ENCODE measurements at places on chromosomes 3 and 15. TPM values are rescaled to one million over a fixed set of nuclear protein-coding genes. Genes with fewer than 3 reads are reported as not detected.

The RBM6 gene
- 181 TPM for total RNA-seq

The TMEM115 gene
- 55.0 TPM for total RNA-seq

The SERINC4 gene
- not detected for total RNA-seq

DNA sequence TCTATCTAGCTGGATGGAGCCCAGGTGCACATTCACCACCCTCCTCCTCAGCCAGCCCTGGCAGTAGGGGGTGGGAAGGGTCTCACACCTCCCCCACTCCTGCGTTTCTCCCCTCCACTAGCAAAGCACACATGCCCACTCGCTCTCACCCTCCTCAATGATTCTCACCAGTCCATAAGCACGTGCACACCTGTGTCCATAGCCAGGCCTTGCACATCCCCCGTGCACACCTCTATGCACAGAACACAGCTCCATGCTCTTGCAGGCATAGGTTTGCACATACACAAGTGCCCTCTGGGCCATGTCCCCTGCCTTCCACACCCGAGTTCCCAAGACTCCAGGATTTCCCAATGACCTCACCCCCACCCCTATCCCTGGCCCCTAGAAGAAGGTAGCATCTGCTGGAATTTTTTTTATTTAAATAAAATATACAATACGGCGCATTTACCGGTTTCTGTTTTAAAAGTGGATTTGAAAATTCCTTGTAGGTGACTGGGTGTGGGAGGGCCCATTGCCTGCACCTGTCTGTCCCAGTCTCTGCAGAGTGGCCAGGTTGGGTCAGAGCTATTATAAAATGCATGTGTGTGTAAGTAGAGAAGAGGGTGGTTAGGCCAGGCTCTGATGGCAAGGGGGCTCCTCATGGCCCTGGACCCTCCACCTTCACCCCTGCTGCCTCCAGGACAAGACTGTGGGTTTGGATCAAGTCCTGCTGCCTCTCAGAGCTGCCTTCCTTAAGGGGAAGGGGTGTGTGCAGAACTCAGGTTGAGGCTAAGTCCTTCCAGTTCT is 49.1 kb downstream of the HCN4 start:
- H3K27ac ChIP-seq = no peak overlapping the region
- DNase-seq = no peak
- H3K4me1 ChIP-seq = no peaks in the 10 kb centered on the region
- no peaks in the 10 kb centered on the region for H3K36me3 ChIP-seq

DNA sequence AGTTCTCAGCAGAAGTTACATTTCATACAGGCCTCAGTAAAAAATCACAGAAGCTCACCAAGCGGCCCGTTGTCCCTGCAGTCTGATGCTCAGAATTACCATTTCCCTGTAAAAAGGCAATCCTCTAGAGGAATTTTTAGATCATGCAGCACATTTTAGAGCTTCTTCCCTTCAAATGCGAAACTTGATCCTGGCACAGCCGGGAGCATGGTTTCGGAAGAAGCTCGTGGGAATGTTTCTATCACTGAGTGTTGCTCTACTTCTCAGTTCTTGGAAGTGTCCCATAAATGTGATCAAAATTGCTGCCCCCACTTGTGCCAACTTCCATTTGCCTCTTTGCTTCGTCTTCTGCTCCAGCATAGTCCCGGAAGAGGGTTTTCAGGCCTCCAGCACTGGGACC is 3.8 kb upstream of the H1-8 start:
- H3K36me3 ChIP-seq = no peaks in the 10 kb centered on the region
- H3K4me3 ChIP-seq = no peak overlapping the region
- H3K27me3 ChIP-seq = no peaks in the 10 kb centered on the region
- H3K27ac ChIP-seq = no peak overlapping the region

The CHRFAM7A gene
- 7.0 TPM for total RNA-seq

- no peaks in the 10 kb centered on the region for H3K4me1 ChIP-seq
- no peak overlapping the region for H3K27ac ChIP-seq
- no peaks in the 10 kb centered on the region for H3K27me3 ChIP-seq
Measured at GRCh38 chr3:179801263-179801662, 148.4 kb downstream of the USP13 start.

DNA sequence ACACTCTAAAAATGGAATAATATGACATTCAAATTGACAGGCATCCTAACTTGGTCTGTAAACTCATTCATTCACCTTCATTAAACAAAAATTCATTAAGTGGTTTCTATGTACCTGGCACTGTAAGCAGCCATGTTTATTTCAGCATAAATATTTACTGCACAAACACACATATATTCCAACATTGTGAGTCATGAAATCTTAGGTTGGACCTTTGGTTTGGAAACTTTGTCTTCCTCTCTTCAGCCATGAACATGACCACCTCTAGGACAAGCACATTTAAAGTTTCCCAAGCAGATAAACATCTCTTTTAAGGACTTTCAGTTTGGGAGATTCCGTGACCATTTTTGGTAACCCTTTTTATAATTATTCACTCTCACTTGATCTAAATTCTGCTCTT is 131.8 kb downstream of the TPRG1 start:
- H3K4me1 ChIP-seq = peaks cover 25% of the 10 kb centered on the region
- H3K27ac ChIP-seq = no peak overlapping the region
- H3K36me3 ChIP-seq = no peaks in the 10 kb centered on the region
- no peaks in the 10 kb centered on the region for H3K27me3 ChIP-seq

- H3K4me1 ChIP-seq = no peaks in the 10 kb centered on the region
- no peaks in the 10 kb centered on the region for H3K36me3 ChIP-seq
- H3K27me3 ChIP-seq = no peaks in the 10 kb centered on the region
- no peak overlapping the region for H3K27ac ChIP-seq
- H3K4me3 ChIP-seq = no peak overlapping the region
Measured at GRCh38 chr3:128870347-128870746, 9.1 kb upstream of the ACAD9 start.

- H3K36me3 ChIP-seq = no peaks in the 10 kb centered on the region
- no peaks in the 10 kb centered on the region for H3K4me1 ChIP-seq
- no peak for DNase-seq
- no peak overlapping the region for H3K27ac ChIP-seq
- H3K4me3 ChIP-seq = no peak overlapping the region
Measured at GRCh38 chr15:95565690-95566089, 764.8 kb upstream of the NR2F2 start.

GRCh38 chr3:64229903-64230302 is 4.6 kb upstream of the PRICKLE2 start:
- H3K4me3 ChIP-seq = no peak overlapping the region
- H3K27me3 ChIP-seq = no peaks in the 10 kb centered on the region
- peaks cover 12% of the 10 kb centered on the region for H3K4me1 ChIP-seq
- H3K27ac ChIP-seq = no peak overlapping the region

The VWA5B2 gene
- not detected for total RNA-seq

GRCh38 chr3:44476181-44476611 is 1.3 kb downstream of the ZNF445 start:
- H3K27me3 ChIP-seq = no peaks in the 10 kb centered on the region

The LINGO1 gene
- 0.63 TPM for total RNA-seq

- no peak overlapping the region for H3K27ac ChIP-seq
- H3K36me3 ChIP-seq = peaks cover 29% of the 10 kb centered on the region
- no peaks in the 10 kb centered on the region for H3K4me1 ChIP-seq
- H3K4me3 ChIP-seq = no peak overlapping the region
Measured at GRCh38 chr15:41465822-41466421, 27.8 kb upstream of the ITPKA start.

- peak overlapping the region; percentile 75 for H3K27ac ChIP-seq
- H3K4me1 ChIP-seq = peaks cover 27% of the 10 kb centered on the region
- H3K27me3 ChIP-seq = no peaks in the 10 kb centered on the region
- H3K36me3 ChIP-seq = no peaks in the 10 kb centered on the region
- peak overlapping the region; percentile 10 for H3K4me3 ChIP-seq
Measured at GRCh38 chr15:95470997-95471689, 859.4 kb upstream of the NR2F2 start.

DNA sequence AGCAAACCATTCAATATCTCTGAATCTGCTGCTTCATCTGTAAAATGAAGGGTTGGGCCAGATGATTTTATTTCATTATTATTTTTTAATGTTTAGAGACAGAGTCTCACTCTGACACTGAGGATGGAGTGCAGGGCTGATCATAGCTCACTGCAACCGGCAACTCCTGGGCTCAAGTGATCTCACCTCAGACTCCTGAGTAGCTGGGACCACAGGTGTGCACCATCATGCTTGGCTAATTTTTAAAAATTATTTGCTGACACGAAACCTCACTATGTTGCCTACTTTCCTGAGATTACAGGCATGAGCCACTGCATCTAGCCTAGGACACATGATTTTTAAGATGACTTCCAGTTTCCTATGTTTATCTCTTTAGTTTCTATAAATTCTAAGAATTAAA is 105.8 kb downstream of the P3H2 start:
- no peak for DNase-seq
- H3K36me3 ChIP-seq = no peaks in the 10 kb centered on the region
- no peaks in the 10 kb centered on the region for H3K4me1 ChIP-seq

The CCRL2 gene
- total RNA-seq = 4.4 TPM

- H3K27ac ChIP-seq = no peak overlapping the region
- no peaks in the 10 kb centered on the region for H3K36me3 ChIP-seq
- no peak overlapping the region for H3K4me3 ChIP-seq
- no peaks in the 10 kb centered on the region for H3K27me3 ChIP-seq
- peaks cover 4% of the 10 kb centered on the region for H3K4me1 ChIP-seq
Measured at GRCh38 chr15:60535743-60536142, 56.8 kb upstream of the ICE2 start.

DNA sequence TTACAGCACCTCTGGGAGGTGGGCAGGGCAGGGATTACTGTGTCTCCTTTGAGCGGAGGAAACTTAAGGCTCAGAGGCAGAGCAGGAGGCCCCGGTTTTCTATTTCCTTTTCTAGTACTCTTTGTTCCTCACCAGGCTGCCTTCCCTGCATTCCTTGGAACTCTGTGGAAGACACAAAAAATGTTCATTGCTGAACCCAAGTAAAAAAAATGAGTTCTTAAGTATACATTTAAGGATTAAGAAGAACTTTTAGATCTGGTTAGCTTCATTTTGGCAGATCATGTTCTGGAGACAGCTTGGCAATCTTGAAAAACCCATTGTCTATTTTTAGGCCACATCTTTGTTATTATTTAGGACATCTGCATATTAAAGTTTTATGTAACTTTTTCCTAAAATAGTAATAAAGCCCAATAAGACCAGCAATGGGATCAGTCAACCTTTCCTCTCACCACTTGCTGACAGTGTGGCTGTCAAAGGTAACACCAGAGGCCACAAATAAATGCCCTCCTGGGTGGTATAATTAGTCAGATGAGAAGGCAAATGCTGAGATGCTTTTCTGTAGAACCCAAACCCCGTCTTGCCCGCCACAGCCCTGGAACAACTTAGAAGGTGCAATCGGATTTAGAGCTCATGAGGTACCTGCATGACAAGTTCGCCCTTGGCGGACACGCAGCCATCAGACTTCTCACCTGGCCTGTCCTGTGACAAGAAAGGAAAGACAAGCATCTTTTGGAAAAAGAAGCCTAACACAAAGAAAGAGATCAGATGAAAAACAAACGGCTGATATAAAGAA is 97.2 kb downstream of the DGKG start:
- H3K4me1 ChIP-seq = peaks cover 9% of the 10 kb centered on the region
- H3K27me3 ChIP-seq = no peaks in the 10 kb centered on the region
- H3K4me3 ChIP-seq = no peak overlapping the region
- DNase-seq = no peak

The NDN gene
- 30.6 TPM for total RNA-seq

The ATP8B4 gene
- total RNA-seq = 16.8 TPM

The CA12 gene
- total RNA-seq = 26.8 TPM

The HHLA2 gene
- not detected for total RNA-seq

- H3K4me1 ChIP-seq = no peaks in the 10 kb centered on the region
- no peak for DNase-seq
- H3K4me3 ChIP-seq = no peak overlapping the region
- H3K36me3 ChIP-seq = no peaks in the 10 kb centered on the region
- no peak overlapping the region for H3K27ac ChIP-seq
- H3K27me3 ChIP-seq = no peaks in the 10 kb centered on the region
Measured at GRCh38 chr15:80801891-80802680, 22.9 kb downstream of the CEMIP start.

The PLXND1 gene
- 246 TPM for total RNA-seq

The IP6K1 gene
- total RNA-seq = 69.0 TPM

The SLC28A1 gene
- total RNA-seq = 0.41 TPM

The BNC1 gene
- total RNA-seq = 1.2 TPM

The KCNAB1 gene
- 12.2 TPM for total RNA-seq

The ST6GAL1 gene
- total RNA-seq = 89.5 TPM

The C3orf49 gene
- not detected for total RNA-seq

DNA sequence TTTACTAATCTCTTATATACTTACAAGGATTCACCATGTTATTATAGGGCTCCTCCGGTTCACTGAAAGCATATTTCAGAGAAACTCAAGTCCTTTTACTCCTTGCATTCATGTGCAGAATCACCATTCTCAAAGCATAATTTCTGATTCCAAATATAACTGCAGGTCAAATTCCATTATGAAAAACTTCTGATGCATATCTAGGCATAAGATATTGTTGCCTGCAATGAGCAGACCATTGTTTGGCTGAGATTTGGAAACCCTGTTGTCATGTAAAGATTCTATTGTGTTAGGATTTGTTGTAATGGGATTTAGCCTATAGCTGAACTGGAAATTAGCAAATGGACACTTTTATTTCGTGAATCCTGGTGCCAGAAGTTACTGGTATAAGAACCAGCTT is 69.5 kb upstream of the PRICKLE2 start:
- no peak overlapping the region for H3K27ac ChIP-seq
- H3K27me3 ChIP-seq = no peaks in the 10 kb centered on the region
- no peaks in the 10 kb centered on the region for H3K36me3 ChIP-seq
- H3K4me1 ChIP-seq = no peaks in the 10 kb centered on the region
- no peak overlapping the region for H3K4me3 ChIP-seq
- no peak for DNase-seq

The TMEM40 gene
- not detected for total RNA-seq

The SCN11A gene
- total RNA-seq = not detected

Data from thoracic aorta (tissue), 2 donors.